ENCODE measurements at places on chromosomes 6 and 20.

- no peak for DNase-seq
Observed at GRCh38 chr6:52233975-52234823, 10.1 kb downstream of the IL17F start.

DNA sequence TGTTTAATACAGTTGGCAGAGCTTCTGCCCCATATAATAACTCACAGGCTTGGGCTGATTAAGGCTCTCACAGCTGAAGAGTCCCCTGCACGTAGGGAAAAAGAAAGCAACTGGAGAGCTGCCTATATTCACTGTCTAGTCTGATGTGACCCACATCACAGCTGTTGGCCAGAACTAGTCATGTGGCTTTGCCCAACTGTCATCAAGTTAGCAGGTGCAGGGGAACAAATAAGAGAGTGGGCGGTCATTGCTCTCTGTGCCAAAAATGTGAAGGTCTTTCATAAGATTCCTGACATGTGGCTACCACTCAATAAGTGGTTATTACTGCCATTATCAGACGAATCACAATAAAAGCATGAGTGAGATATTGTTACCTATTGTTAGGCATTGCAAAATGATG, 665.2 kb downstream of the DOK5 start:
- no peak for DNase-seq

DNA sequence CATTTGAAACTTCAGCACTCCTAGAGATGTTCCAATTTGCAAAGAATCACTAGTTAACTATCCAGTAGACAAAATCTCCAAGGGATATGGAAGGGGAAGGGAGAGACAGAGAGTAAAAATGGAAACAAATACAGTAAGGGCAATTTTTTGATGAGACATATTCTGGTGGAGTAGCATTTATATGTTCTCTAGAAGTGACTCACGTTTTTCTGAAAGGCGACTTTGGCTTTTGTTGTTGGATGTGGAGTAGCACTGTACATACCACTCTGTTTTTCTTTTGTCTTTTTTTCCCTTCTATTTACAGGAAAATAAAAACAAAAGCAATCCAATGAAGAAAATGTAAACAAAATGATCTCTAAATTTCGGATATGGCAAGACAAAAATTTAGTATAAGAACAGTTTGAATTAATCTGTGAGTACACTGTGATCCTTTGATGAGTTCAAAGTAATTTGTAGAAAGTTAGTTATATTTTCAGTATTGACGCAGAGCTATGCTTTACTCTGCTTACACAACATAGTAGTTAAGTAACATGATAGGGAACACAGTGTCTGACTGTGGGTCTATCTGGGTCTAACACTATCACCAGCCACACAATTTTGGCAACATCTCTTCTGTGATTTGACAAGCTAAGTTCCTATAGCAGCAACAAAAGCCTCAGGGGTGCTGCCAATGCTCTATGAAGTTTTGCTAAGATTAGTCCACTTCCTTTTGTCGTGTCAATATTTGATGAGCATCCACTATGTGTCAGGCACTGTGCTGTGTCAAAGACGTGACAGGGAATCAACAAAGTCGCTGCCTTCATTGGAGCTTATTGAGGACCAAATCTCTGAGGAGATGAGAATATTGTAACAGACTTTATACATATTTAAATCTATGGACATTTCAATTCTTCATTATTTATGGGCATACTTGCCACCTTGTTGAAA, 27.3 kb upstream of the TAGAP start:
- DNase-seq: no peak

DNA sequence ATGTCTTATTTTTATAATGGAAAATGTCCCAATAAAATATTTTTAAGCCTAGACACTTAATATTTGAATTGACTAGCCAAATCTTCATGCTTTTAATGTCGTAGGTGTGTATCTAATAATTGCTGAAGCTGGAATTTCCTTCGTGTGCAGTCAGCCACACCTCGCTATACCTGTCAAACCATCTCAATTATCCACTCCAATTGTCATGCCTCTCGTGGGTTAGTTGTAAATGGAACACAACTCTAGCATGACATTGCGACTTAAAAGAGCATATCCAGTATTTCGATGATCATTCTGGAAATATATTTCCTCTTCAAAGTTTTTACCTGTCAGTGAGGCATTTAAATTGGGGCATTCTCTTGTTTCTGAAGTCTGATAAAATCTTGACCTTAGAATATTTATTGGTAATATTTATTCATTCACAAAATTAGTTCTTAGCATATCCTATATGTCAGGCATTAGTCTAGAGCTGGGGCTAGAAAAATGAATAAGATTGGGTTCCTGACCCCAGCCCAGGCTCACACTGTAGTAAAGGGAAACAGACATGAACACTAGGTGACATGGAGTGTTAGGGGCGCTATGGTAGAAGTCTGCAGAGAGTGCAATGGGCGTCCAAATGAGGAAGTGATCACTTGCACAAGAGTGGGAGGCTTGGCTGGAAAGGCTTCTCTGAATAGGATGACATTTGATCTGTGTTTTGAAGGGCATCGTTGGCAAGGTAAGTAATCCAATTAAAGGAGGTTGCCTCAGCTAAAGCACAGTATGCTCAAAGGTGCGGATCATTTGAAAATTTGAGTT, 11.0 kb upstream of the CFAP206 start:
- no peak for DNase-seq

- no peak for DNase-seq
Observed at GRCh38 chr6:151425561-151425960, 26.4 kb downstream of the RMND1 start.

DNA sequence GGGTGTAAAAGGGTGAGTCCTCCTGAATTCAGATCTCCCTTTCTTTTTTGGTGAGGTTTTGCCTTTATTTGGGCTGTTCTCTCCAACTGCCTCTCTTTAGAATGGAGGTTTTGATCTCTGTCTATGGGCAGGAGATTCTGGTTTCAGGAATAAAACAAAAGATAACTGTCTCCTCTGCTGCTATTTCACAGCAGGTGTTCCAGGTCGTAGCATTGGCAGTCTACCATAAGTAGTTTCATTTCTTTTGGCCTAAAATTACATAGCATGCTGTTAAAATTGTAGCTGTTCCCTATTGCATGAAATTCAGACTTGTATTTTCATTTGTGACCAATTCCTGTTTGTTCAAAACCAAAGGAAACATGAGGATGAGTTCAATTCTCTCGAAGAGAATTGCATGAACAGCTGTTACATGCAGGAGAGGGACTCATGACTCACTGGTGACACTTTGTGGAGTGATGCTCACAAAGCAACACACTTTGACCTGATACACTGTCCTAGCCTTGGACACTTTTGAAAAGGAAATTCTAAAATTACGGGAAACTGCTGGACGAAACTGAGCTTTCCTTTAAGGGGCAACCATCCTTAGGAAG, 76.8 kb upstream of the SIRPG start:
- DNase-seq: no peak

DNA sequence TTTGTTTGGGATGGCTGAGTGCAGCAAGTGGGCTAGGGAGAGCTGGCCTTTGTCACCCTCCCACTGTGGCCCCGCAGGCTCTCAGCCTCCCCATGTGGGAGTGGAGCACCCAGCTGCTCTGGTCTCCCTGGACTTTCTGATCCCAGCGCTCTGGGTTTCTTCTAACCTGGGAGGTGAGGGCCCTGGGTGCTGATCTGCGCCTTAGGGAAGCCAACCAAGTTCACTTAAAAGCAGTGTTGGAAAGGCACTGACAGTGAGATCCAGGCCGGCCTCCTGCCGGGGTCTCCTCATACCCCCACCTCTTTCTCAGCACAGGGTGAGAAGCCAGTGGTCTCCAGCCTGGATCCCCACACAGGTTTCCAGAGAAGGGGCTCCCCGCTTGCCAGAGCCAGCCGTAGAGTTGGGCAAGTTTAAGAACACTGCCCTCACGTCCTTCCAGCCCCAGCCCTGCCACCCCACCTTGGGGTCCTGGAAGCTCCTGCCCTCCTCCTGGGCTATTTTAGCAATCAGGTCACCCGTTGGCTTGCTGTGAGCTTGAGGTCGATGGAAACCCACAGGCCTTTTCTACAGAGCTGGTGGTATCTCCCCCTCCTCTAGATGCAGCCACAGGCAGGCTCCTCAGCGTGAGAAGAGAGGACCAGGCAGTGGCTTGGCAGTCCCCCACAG, 9.6 kb downstream of the C20orf203 start:
- DNase-seq: no peak

DNA sequence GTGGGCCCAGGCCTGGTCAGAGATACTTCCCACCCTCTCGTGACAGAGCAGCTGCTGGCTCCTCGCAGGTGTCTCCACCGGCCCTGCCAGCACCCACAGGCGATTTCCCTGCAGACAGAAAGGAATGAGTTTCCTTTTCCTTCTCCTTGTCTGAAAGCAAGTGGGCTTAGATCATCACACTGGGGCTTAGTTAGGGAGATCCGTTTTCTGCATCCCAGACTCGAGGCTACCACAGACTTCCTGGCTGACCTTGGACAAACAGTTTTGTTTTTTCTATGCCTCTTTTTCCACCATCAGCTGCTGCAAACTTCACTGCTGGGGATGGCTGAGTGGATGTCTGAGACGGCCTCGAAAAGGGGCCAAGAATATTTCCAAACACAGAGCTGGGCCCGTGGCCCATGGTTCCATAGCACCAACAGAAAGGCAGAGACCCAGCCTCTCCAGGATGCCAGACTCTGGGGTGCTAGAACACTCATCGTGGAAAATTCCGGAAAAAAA, 86.5 kb downstream of the BANF2 start:
- DNase-seq: no peak

DNA sequence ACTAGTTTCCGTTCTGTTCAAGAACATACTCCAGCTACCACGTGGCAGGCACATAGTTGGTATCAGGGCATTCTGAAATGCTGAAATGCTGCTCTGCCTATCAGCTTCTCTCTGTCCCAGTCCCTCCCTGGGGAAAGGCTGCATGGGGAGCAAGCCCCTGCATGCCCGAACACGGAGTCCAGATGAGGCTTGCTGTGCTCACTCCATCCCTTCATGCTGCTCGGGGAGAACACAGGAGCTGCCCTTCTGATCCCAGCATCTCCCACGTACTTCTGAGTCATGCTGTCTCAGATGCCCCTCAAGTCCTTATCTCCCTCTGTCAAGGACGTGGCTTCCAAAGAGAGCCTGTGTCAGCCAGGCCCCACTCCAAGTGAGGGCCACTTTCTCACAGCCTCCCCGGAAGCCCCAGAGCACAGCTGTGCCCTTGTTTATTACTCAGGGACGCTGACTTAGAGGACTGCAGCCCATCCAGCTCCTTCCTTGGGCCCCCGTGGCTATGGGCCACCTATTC, 29.4 kb downstream of the THBS2 start:
- no peak for DNase-seq

- DNase-seq: no peak
Observed at GRCh38 chr20:48926821-48927220, 5.3 kb downstream of the ARFGEF2 start.

GRCh38 chr6:165823609-165824326, 160.7 kb upstream of the PDE10A start:
- no peak for DNase-seq

DNA sequence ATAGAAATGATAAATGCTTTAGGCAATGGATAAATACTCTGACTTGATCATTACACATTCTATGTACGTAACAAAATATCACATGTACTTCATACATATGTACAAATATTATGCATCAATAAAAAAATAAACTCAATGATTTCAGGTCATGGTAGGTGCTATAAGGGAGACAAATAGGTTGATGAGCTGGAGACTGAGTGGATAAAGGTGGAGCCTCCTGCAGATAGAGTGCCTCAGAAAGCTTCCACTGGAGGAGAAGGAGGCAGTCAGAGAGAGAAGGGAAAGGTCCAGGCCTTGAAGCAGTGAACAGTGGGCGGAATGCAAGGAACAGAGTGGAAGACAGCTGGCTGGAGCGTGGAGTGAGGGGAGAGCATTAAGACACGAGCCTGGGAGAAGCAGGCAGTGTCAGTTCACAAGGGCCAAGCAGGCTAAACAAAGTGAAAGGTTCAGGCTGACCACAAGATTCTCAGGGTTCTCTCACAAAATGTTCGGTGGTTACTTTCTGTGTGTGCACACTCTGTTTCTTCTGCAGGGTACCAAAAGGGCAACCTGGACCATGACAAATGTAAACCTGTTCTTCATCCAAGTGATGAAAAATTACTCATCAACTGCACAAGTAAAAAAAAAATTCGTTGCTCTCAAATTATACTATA, 55.9 kb upstream of the SEC63 start:
- no peak for DNase-seq

DNA sequence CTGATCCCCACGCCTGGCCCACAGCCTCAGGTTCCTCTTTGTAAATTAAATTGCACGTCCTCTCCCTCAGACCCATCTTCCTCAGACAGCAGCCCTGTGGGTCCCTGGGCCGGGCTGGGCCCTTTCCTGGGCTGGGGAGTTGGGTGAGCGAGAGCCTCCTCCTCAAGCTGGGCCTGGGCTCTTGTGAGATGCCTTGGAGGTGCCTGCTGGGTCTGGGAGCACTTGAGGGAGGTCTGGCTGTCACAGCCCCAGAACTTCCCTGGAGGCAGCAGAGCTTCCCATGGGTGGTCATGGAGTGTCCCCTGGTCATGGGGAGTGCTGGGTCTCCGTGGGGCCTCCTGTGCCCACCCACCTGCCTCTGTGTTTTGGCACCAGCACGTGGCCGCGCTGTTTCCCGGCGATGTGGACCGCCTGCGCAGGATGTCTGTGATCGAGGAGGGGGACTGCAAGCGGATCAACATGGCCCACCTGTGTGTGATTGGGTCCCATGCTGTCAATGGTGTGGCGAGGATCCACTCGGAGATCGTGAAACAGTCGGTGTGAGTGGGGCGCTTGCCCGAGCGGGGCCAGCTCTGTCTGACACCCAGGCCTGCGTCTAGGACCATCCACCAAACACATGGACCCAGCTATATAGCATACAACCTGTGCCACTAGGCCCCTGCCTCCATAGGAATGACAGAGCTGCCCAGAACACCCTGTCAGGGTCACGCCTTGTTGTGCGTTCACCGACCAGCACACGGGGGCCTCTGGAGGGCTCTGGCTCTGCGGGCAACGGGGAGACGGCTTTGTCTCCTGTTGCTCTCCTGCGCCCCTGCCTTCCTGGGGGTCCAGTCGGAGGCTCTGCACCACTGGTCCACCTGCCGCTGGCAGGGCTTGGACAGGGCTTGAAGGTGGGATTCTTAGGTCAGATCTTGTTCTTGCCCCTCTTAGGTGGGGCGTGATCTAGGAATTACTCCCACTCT, 33.0 kb downstream of the PYGB start:
- no peak for DNase-seq

GRCh38 chr6:133394630-133395029, 153.5 kb downstream of the EYA4 start:
- no peak for DNase-seq

DNA sequence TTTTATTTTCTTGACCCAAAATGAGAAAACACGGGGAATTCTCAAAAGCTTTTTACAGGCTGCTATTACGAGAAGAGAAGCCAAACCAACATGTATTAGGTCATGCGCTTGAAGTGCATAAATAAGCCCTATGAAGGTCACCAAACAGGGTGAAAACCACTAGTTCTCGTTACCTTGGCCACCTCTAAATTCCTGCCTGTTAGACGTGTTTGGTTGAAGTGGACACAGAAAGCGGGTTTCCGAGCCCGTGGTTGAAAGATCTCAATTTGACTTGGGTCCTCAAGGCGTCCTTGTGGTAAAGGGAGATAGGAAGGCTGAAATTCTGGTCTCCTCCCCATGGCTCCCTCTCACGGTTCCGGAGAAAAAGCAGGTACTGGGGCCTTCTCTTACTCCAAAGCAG, 6.2 kb downstream of the EYA2 start:
- DNase-seq: no peak
